NCI-H187 (cell line): ENCODE measurements at places on chromosomes 16 and 17.

GRCh38 chr17:72077326-72077960 is 43.4 kb upstream of the SOX9 start:
- DNase-seq = no peak

DNA sequence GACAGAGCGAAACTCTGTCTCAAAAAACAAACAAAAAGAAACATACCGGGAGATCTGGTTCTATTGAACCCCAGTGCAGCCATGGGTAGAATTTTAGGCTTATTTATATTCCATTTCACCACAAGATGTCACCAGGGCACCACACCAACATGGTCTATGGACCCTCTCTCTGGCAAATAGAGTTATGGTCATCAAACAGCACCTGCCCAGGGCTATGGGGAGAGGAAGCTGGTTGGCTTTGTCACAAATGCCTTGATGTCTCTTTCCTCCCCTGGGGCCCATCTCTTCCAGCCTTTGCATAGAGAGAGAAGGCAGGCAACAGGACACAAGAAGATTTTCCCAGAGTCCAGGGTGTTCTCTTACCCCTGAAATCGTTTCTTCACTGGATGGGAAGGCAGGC is 128.4 kb downstream of the WWOX start:
- DNase-seq = no peak

DNA sequence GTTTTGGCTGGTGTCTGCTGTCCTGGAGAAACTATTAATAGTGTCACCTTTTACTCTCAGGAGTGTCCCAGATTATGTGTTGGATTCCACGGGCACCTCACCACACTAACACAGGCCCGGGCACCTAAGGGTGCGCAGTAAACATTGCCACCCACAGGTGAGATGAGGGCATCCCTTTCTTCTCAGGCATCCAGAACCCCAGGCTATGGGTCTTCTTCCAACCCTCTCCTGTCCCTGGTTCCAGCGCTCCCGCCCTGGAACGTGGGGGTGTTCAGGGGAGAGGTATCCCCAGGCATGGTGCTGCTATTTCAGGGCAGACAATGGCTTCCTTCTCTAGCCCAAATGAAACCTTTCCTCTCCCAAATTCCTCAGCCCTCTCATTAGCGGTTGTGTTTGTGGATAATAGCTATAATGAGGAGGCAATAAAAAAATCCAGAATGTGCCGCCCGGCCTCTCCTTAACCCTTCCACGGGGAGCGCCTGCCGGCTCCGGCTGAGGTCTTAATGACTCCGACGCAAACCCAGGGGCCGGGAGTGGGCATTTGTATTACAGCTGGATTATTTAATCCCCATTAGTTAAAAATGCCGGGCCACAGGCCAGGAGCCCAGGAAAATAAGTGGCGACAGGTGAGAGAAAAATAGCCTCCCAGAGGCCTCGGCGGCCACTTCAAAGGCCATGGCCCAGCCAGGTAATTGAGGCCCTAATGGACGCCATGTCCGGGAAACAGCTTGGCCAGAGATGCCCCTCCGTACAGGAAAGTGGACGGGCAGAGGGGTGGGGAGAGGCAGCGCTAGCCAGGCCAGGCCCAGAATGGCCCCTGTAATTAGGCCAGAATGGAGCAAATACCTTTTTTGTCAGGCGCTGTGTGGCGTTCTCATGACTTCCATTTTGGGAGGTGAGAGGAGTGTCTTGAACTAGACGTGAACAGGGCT is 102.8 kb downstream of the IRX5 start:
- no peak for DNase-seq

DNA sequence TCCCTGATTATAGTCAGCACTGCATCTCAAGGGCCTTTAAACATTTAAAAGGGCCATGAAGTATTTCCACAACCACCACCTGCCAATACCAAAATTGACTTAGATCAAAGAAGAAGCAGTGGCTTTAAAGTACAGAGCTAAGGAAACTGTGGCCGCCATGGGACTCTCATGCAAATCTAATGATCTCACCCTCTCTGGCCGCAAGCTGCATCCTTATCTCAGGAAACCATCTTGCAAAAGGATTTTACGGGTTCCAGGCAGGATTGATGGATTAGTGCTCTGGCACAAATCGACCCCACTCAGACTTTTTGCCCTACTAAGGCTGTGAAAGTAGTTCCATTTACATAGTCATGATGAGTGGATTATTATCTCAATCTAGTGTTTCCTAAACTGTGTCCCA is 22.6 kb downstream of the CDRT4 start:
- DNase-seq = no peak

GRCh38 chr17:44900894-44901293 is 1.6 kb upstream of the EFTUD2 start:
- DNase-seq = no peak

DNA sequence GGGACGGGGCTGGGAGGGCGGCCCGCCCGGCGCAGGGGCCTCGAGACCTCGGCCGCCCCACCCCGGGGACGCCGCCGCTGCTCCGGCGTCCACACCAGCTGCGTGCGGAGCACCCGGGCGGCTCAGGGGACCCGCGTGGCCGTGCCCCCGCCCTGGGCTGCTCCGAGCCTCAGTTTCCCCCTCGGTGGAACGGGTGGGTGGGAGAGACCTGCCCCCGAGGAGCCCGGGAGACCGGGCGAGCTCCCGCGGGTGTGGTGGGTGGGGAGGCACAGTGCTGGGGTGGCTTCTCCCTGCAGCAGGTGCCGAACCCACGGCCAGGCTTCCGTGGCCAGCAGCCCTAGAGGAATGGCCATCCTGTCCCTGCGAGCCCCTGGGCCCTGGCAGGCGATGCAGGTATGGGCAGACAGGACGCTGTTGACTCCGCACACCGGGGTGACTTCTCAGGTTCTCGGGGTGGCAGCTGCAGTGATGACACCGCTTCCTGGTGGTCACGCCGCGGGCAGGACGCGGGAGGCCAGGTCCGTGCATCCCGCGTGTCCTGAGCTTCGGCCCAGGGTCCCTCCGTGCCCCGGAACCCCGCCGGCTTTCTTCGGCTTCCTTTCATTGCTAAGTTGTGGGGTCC is 677 bp downstream of the DEF8 start:
- no peak for DNase-seq

DNA sequence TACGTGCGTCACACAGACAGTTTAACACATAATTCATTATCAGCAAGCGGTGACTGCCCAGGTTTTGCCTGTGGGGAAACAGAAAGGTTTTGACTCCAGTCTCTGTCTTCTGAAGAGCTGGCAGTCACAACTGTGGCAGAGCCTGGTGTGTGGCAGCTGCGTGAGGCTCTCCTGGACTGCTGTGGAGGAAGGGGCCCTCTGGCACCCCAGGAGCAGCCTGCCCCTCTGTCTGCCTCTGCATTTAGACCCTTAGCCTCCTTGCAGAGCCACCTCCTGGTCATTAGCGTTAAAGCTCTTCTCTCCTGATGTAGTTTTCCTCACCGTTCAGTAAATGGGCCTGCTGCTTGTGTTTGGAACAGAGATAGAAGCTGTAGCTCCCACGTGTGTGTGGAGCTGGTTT is 10.9 kb downstream of the RAB40C start:
- DNase-seq = no peak

- peak; percentile 25 for DNase-seq
Measured at GRCh38 chr16:51762081-51762996, 611.3 kb upstream of the SALL1 start.

- DNase-seq = no peak
Measured at GRCh38 chr17:81112450-81112849, 52.9 kb upstream of the PVALEF start.

GRCh38 chr17:15351925-15352324 is 10.5 kb upstream of the TEKT3 start:
- DNase-seq = no peak

- DNase-seq = no peak
Measured at GRCh38 chr16:3089717-3090592, 9.1 kb downstream of the ZSCAN10 start.
